Glomerular endothelial cell (primary cell): ENCODE measurements at places on chromosomes 11 and 22.

DNA sequence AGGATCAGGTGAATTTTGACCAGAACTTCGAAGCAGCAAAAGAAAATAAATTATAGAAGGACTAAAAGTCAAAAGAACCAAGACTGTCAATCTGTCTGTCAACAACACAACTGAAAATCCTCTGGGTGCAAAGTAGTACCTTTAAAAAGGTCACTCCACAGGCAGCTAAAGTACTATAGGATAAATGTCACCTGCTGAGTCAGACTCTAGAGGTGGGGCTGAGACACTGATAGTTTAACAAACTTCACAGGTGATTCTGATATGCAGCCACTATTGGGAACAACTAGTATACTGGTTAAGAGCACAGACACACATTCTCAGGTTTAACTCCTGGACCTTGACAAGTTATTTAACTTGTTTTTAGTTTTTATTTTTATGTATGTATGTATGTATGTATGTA, 107.3 kb downstream of the FCHSD2 start:
- DNase-seq: no peak

GRCh38 chr11:29844701-29845379, 172.0 kb downstream of the KCNA4 start:
- DNase-seq: no peak

GRCh38 chr11:75562836-75563484, 907 bp downstream of the SERPINH1 start:
- no peak for DNase-seq

DNA sequence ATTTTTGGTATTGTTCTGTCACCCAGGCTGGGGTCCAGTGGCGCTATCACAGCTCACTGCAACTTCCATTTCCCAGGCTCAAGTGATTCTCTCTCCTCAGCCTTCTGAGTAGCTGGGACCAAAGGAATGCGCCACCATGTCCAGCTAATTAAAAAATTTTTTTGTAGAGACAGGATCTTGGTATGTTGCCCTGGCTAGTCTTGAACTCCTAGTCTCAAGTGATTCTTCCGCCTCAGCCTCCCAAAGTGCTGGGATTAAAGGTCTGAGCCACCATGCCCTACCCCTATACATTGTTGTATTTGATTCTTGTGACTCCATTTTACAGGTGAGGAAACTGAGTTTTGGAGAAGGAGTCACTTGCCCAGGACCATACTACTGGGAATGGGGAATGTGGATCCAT, 11.9 kb downstream of the KIAA1671 start:
- DNase-seq: no peak

DNA sequence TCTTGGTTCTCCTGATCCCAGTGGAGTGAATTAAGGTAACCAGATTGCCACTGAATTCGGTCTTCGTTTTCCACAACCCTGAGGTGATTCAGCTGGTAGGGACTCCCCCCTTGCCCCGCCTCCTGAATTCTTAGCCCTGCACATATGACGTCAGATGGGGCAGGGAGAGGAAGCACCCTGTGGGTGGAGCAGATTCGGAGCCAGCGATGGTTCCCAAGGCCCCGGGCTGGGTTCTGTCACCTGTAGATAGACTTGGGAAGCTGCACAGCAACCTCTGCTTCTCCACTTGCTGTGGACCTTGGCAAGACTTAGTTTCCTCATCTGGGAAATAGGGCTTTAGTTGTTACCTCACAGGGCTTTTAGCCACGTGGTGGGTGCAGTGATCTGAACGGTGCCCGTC, 67.8 kb downstream of the CTTN start:
- DNase-seq: no peak

DNA sequence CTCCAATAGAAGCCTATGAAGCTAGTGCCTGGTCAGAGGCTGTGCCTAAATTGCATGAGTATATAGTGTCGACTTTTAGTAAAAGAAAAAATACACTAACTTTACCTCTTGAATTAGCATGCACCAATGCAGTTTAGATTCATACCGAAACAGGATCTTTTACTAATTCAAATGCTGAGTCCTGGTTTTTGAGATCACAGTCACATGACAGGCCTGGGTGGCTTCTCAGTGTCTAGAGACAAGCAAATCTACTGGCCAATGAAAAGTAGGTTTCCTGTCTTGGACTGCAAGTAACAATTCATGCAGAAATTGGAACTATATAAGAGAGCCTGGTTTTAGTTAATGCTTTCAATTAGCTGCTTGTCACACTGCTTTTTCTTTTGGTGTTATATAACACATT, 7.2 kb downstream of the ARHGEF12 start:
- DNase-seq: no peak

- DNase-seq: no peak
These were observed 144.6 kb downstream of the NECTIN1 start for GRCh38 chr11:119584193-119585042.

DNA sequence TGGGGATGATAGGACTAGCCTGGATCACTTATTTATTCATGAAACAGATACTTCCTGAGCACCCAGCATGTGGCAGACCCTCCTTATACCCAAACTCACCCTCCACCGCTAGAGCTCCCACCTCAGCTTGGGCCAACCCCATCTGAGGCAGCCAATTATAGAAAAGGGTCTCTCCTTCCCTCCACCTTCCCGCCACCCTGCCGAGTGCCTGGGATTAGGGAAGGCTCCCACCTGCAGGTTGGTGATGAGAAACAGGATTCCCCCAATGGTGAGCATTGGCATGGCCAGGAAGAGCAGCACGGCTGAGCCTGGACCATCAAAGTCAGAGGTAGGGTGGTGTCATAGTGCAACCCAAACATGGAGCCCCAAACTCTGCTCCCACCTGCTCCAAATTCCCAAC, 5.9 kb downstream of the SLC43A3 start:
- DNase-seq: no peak

GRCh38 chr22:38238519-38239071, 34.2 kb downstream of the TMEM184B start:
- no peak for DNase-seq

- no peak for DNase-seq
These were observed 116.1 kb downstream of the PKNOX2 start for GRCh38 chr11:125280646-125281045.

GRCh38 chr11:119763071-119763728, 34.2 kb upstream of the NECTIN1 start:
- no peak for DNase-seq

GRCh38 chr11:27406498-27407354, 43.7 kb upstream of the CCDC34 start:
- DNase-seq: no peak

DNA sequence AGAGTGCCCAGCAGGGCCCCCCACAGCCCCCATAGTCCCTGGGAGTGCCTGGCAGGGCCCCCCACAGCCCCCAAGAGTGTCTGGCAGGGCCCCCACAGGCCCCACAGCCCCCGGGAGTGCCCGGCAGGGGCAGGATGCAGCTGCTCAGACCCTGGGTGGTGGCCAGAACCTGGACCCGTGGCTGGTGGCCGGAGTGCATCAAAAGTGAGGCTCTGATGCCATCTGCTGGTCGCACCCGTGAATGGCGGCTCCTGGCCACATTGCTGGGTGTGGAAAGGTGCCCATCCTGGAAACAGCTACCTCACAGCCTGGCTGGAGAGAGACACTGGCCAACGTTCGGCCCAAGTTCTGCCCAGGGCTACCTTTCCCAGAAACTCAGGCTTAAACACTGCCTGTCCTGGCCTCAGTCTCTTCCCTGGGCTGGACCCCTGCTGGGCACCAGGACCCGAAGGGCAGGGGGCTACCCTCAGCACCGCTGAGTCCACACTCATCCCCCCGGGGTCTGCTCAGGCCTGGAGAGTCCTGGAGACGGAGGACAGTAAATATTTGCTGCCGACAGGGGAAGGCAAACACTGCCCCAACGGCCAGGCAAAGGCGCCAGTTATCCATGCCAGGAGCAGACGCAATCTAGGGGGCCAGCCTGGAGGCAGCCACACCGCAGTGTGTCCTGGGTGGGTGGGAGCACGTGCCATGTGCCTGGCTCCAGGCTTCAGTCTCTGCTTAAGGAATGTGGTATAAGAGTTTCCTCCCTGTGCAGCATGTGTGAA, 4.4 kb downstream of the INS start:
- DNase-seq: no peak

DNA sequence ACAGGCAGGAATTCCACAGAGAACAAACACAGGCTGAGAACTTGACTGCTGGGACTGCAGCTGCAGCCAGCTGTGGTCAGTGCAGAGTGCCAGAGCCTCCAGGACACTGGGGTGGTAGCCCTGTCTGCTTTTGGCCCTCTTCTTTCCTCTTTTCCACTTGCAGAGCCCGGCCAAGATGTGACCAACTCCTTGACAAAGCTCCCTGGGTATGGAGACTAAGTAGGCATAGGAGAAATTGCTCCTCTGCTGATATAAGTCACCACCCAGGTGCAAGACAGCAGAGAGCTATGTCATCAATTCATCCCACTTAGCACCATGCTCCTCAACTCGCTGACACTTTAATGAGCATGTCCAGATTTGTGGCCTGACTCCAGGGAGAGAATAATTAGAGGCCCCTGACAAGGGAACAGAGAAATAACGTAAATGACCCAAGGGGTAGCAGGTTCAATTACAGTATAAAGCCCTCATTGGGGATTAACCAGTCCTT, 369.4 kb upstream of the B3GAT1 start:
- no peak for DNase-seq

- DNase-seq: no peak
These were observed 65.4 kb downstream of the TP53I11 start for GRCh38 chr11:44885065-44885810.

DNA sequence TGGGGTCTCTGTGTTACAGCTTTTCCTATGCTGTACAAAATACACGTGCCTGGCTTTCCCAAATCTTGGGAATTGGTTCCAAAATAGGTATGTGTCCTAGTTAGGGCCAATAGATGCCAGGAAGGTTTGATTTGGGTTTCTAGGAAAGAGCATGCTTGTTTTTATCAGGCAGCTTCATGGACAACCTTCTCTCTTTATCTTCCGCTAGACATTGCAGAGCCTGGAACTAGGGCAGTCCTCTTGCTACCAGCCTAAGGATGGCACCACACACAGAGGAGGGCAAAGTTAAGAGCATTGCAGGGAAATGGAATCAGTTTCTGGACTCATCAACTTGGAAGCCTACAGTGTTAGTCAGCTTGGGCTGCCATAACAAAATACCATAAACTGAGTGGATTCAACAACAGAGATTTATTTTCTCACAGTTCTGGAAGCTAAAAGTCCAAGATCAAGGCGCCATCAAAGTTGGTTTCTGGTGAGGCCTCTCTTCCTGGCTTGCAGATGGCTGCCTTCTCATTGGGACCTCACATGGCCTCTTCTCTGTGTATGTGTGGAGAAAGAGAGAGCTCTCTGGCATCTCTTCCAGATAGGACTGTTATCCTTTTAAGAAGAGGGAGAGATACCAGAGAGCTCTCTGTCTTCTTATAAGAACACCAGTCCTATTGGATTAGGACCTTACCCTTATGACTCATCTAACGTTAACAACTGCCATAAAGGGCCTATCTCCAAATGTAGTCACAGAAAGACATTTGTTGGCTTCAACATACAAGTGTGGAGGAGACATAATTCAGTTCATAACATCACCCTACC, 27.3 kb upstream of the CREB3L1 start:
- no peak for DNase-seq

- DNase-seq: no peak
These were observed 21.1 kb downstream of the FXYD6 start for GRCh38 chr11:117855186-117855845.

DNA sequence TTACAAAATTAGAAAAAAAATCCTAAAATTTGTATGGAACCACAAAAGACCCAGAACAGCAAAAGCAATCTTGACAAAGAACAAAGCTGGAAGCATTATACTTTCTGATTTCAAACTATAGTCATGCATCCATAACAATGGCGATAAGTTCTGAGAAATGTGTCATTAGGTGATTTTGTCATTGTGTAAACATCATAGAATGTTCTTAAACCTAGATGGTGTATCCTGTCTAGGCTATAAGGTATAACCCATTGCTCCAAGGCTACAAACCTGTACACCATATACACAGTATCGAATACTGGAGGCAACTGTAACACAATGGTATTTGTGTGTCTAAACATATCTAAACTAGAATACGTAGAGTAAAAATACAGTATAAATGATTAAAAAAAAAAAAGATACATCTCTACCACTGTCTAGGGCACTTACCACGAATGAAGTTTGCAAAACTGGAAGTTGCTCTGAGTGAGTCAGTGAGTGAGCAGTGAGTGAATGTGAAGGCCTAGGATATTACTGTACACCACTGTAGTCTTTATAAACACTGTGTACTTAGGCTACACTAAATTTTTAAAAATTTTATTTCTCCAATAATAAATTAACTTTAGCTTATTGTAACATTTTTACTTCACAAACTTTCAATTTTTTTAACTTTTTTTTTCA, 18.1 kb upstream of the SC5D start:
- no peak for DNase-seq

DNA sequence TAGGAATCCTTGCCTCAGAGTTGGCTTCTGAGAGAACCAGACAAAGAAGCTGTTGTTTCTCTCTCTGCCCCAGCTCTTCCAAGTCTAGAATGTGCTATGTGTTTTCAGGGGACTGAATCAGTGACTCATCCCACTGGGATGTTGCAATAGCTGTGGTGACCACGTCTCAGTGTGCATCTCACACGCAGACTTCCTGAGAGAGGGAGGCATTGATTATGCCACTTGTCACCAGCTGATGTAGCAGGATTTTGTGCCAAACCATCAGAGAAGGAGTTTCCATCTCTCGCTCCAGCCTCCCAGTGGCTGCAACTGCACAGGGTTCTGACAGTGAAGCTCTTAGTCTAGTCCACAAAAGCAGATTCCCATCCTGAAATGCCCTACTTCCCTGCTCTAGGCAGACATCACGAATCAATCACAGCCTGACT, 455.8 kb downstream of the MIAT start:
- DNase-seq: no peak

GRCh38 chr11:85651118-85651517, 3.4 kb downstream of the TMEM126A start:
- DNase-seq: no peak

GRCh38 chr11:102572554-102573220, 42.1 kb upstream of the MMP7 start:
- DNase-seq: no peak

GRCh38 chr11:130703489-130704190, 212.6 kb downstream of the SNX19 start:
- DNase-seq: no peak

DNA sequence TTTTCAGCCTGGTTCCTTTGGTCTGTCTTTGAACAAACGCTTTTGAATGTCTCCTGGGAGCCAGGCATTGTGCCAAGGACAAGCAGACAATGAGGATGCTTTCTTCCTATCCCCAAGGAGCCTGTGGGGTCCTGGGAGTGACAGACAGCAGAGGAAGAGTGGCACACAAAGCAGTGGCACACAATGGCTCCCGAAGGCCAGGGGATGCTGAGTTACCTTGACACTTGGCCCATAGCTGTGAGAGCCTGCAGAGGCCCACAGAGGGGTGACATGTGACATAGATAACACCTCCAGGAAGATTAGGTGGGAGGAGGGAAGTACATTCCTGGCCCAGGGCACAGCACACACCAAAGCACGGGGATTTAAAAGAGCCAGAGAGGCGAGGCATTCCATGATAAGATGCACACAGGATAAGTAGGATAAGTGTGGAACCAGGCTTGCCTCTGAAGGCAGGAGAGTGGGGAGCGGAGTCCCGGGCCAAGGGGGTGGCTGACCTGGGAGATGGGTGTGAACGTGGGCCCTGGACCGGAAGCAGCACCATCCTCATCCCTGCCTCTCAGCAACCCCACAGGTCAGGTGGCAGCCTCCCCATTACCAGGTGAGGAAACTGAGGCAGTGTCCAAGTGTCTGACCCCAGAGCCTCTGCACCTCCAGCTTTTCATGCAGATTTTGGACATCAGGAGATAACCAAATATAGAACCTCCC, 6.3 kb downstream of the UPB1 start:
- no peak for DNase-seq
